ENCODE measurements at places on chromosomes 3 and 15. TPM values are rescaled to one million over a fixed set of nuclear protein-coding genes. Genes with fewer than 3 reads are reported as not detected.

The DGKG gene
- total RNA-seq, result not detected

The TEX55 gene
- total RNA-seq, result not detected

The LMAN1L gene
- total RNA-seq, result not detected

The SNX22 gene
- total RNA-seq, result 0.07 TPM

The CHRNA3 gene
- total RNA-seq, result not detected

The RAF1 gene
- total RNA-seq, result 70.7 TPM

The ASTE1 gene
- total RNA-seq, result 5.3 TPM

The SLC28A2 gene
- total RNA-seq, result not detected

The TGM4 gene
- 1.3 TPM for total RNA-seq

The BRPF1 gene
- total RNA-seq, result 15.3 TPM

The TRAT1 gene
- not detected for total RNA-seq

All from foreskin keratinocyte (primary cell).